Transverse colon (tissue), 4 donors: ENCODE measurements at places on chromosomes 2 and 18.
A peak's percentile ranks its signal among the peaks of the same experiment; 100 is the strongest.

GRCh38 chr2:233462826-233463470 lies 103.6 kb downstream of the USP40 start:
- no peak for DNase-seq

- no peak for DNase-seq
Observed at GRCh38 chr2:10126632-10127026, 4.1 kb downstream of the RRM2 start.

- DNase-seq = peak; percentile 14
Observed at GRCh38 chr18:32093523-32093922, 1.8 kb downstream of the RNF138 start.

GRCh38 chr18:67104700-67105284 lies 411.7 kb downstream of the DSEL start:
- DNase-seq = peak; percentile 49

GRCh38 chr2:67489396-67489795 lies 92.3 kb downstream of the ETAA1 start:
- no peak for DNase-seq

DNA sequence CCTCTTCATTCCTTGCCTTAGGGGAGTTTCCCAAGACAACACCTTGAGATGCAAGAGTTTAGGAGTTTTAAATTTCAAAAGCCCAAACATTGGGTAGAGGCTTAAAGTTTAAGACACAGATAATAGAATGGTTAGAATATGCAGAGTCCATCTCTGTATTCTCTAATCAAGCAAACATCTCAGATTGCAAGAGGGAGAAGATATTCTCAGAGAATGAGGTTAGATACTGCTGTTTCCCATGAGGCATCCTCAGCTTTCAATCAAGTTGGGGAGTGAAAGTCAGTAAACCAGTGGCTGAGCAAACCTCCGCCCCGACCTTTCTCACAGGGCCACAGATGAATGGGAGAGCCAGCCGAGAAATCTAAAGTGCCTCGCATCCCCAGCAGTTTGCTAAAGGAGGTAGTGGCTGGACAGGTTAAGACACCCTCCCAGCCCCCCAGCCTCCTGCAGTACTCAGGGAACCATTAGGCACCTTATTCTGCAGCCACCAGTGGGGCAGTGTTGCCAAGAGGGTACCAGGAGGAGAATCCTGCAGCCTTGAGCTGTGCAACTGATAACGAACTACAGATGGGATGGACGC lies 30.0 kb downstream of the FBXO36 start:
- DNase-seq = no peak

- DNase-seq = no peak
Observed at GRCh38 chr18:59993560-59993959, 93.8 kb downstream of the PMAIP1 start.

DNA sequence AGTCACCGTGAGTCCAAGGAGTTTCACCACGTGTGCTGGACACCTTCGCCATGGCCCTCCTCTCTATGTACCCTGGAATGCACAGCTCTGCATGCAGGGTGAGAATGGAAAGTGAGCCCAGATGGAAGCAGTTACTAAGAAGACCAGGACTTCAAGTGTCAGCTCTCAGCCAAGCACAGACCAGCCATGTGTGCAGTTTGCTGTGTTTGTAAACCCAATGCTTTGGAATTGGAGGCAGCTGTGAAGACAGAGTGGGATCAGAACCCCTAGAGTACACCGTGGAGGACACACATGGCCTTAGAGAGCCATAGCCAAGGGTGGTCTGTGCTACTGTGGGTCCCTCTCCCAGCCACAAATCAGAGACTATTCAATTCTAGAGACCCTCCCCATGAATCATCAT lies 655.5 kb upstream of the ID2 start:
- DNase-seq = no peak

- DNase-seq = peak; percentile 70
Observed at GRCh38 chr2:54568876-54569321, 112.8 kb downstream of the SPTBN1 start.

DNA sequence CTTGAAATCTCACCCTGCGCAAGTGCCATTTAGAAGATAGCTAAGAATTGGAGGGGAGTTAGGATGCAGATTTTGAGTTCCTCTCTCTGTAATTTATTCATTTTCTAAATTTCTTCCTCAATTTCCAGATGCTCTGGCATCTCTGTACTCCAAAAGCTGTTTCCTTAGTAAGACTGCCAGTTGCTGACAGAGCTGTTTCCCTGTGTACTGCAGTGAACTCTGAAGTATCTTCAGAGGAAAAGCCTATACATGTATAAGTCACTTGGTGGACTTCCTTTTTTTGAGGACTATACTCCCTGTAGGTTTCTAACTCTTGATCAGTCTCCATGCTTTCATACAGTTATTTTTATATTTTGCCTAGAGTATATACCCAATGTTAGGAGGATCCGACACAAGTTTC lies 1.5 kb upstream of the RESP18 start:
- no peak for DNase-seq

- no peak for DNase-seq
Observed at GRCh38 chr2:181818840-181819239, 72.7 kb upstream of the ITPRID2 start.

GRCh38 chr2:23541503-23542229 lies 156.7 kb downstream of the KLHL29 start:
- DNase-seq = no peak

DNA sequence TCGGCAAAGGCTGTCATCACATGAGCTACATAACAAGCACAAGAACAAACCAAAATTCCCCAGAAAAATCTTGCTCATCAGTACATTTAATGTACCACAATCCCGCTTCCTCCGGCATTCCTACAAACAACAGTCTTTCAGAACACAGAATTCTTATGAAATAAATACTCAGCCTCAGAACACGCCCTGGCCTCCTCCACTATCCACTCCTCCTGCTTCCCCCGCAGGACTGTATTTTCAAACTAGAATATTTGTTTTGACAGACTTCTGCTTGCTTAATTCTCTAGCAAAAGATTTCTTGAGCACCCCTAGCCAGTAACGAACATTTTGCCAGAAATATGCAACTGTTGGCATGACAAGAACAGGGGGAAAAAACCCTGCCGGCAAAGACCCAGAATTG lies 131.2 kb downstream of the THADA start:
- DNase-seq = peak; percentile 13
